ENCODE measurements at places on chromosomes 3 and 15.

DNA sequence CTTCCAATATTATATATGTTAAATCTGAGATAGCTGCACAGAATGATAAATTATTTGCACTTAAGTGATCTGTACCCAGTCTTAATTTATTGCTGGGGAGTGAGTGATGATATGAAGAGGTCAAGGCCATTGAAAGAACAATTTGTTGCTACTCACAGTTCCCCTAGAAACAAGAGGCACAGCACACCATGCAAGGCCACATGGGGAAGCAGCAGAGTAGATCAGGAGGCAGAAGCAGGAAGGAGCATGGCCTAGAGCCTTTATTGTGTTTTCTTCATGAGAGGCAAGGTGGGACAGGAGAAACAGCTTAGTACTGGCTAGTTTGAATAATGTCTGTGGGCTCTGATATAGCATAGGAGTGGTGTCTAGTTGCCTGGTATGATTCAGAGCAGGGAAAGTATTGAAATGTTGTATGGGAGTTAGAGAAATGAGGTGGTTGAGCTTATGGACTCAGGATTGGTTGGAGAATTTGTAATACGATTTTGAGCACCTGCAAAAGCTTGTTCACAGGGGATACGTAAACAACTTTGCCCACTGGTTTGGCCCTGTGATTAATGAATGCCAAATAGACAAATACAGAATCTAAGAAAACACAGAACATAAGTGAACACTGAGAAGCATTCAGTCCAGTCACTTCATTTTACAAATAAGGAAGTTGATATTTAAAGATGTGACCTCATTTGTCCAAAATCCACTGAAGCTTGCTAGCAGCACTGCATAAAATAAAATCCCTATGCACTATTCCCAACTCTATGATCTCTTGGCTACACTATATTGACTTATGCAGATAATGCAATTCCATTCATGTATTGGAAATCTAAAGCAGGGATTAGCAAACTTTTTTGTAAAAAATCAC lies 71.7 kb downstream of the TMCO5A start:
- no peak for DNase-seq

DNA sequence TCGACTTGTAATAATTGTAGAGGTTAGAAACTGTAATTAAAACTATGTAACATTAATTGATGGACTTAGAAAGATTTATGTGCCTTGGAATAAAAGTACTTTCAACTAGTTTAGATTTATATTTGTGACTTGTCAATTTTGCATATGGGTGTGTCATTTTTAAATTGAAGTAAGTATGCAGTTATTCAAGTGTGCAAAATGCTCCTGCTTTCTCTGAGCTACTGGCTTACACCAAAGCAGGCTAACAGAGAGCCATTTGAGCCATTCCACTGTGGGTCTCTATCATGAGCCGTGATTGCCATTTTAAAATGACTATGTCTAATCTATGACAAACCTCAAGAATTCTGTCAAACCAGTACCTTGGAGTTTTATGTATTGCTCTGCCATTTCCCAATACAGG lies 345.0 kb upstream of the MDFIC2 start:
- no peak for DNase-seq

- DNase-seq: no peak
These were observed 316.2 kb downstream of the PTPRG start for GRCh38 chr3:61877359-61878138.

GRCh38 chr15:75775296-75776064 lies 62.8 kb upstream of the CSPG4 start:
- no peak for DNase-seq

DNA sequence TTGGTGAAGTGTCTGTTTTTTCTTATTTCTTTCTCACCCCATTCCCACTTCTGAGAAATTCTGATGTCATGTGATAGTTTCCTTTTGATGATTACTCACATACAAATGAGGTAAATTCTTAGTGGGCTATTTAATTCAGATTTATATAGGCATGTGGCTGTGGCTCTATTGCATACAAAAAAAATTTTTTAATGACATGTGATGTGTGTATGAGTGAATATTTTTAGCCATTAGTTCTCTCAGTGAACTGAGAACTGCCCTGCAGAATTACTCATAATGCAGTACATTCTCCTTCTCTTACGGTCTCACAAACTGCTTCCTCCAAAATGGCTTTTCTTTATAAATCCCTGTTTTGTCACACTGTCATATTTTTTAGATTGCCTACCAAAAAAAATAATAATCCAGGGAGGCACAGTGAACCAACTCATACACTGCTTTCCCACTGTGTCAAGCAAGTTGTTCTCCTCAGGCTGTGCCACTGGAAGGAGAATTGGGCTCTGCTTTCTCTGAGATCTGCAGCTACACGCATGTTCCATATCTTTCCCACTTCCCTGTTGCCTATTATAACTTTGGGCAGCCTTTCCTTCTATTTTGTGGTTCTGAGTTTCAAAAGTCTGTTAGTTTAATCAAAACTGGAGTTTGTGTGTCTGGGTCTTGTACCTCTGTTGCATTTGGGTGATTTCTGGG lies 415.7 kb upstream of the THBS1 start:
- DNase-seq: no peak

GRCh38 chr3:67578416-67578815 lies 76.0 kb downstream of the SUCLG2 start:
- no peak for DNase-seq

All from T-helper 17 cell (primary cell).